ENCODE measurements at places on chromosomes 1 and 21.

- DNase-seq: no peak
Measured at GRCh38 chr1:3247521-3248121, 178.6 kb downstream of the PRDM16 start.

DNA sequence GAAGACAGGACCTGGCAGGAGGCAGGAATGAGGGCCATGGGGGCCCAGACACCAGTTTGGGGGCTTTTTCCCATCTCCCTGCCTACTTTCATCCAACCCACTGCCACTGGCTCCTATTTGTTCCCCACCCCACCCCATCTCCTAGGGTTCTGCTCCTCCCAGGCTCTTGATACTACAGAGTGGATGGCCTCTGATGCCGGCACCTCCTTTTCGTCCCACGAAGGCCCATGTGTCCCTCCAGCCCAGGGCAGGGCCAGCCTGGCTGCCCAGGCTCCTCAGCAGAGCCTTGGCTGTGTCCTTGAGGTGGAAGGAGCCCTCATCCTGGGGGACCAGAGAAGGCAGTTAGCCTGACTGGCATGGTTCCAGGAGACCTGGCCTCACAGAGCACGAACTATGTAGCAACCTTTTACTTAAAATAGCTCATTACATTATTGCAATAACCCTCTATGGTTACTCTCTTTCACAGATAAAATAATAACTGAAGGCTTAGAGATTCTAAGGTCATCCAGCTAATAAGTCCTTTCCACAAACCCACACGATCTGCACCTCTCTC lies 3.5 kb downstream of the POMGNT1 start:
- no peak for DNase-seq

GRCh38 chr1:211739671-211740411 lies 64.4 kb upstream of the NEK2 start:
- DNase-seq: no peak

DNA sequence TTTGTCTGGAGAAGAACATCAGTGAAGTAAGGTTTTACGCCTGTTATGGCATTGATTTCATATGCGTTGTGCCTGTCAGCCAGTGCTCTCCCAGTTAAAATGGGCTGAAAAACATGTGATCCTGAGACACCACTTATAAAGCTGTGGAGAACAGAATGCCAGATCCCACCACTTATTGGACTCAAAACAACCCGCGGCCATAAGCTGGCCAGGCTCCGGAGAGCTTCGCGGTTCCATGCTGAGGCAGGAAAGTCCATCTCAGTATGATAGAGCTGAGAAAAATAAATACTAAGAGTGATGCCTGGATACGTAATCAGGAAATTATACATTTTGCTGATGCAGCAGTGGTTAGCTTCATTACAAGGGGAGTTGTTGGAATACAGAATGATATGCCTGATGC lies 5.1 kb downstream of the APOBEC4 start:
- DNase-seq: no peak

DNA sequence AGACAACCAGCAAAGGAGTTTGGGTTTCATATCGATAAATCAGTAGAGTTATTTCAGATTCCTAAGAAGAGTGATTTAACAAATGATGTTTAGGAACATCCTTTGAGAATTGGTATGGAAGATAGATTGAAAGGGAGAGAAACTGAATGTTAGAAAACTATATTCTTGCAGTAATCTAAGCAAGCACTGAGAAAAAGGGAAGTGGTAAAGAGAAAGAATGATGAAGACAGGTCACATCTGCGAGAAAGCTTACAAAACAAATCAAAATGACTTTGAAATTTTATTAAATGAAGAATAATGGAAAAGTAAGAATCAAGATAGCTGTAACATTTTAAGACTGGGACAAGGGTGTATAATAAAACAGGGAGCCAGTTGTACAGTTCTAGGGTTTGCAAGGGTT lies 177.0 kb downstream of the HS2ST1 start:
- DNase-seq: no peak

- DNase-seq: no peak
Measured at GRCh38 chr1:53075761-53076163, 13.7 kb downstream of the PODN start.

GRCh38 chr1:3527774-3528173 lies 73.3 kb downstream of the ARHGEF16 start:
- no peak for DNase-seq

- DNase-seq: no peak
Measured at GRCh38 chr1:116763116-116763786, 9.0 kb downstream of the CD2 start.

DNA sequence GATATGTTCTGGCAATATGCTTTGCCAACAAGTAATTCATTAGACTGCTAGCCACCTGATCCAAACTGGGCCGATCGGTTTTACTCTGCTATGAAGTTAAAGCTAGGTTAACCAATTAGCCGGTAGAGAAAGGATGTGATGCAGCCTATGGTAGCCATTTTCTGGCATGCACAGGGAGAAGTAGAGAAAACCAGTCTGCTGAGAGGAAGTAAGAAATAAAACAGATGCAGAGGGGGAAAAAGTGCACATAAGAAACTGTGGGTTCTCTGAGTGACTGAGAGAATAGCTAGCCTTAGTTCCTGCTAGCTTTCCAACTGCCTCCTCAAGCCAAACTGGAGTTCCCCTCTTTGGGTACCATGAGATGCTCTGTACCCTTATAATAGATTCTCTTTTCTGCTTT lies 52.8 kb downstream of the ARID4B start:
- DNase-seq: no peak
